Stimulated activated CD8-positive, alpha-beta memory T cell treated with anti-CD3 and anti-CD28 coated beads, Interleukin-2, amount 100 ng/mL, for 1 hour (primary cell): ENCODE measurements at places on chromosomes 5 and 9.

DNA sequence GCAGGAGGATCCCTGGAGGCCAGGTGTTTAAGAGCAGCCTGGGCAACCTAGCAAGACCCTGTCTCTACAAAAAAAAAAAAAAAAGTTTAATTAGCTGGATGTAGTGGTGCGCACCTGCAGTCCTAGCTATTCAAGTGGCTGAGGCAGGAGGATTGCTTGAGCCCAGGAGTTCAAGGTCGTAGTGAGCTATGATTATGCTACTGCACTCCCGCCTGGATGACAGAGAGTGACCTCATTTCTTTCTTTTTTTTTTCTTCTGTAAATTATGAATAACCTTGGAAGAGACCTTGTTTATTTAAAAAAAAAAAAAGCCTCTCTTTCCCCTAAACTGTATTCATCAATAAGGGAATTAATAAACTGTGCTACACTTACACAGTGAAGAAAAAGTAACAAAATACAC lies 43.6 kb upstream of the SLC30A5 start:
- no peak for DNase-seq

DNA sequence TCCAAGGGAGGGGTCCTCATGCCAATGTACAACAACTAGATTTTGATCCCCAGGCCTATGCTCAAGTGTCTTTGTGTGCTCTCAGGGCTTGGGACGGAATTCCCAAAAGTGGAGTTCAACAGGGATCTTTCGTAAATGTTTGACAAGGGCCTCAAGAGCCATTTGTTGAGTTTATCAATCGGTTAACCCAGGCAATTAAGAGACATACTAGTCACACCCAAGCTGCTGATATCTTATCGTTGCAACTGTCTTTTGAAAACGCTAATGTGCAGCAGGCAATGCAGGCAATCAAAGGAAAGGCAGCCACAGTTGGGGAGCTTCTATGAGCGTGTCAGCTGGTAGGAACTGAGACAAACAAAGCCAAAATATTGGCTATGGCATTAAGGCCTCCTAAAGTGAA lies 161.2 kb downstream of the CPLANE1 start:
- DNase-seq: no peak

GRCh38 chr5:36561601-36562000 lies 44.8 kb upstream of the SLC1A3 start:
- no peak for DNase-seq

- no peak for DNase-seq
Observed at GRCh38 chr9:14186096-14186495, 127.8 kb downstream of the NFIB start.

DNA sequence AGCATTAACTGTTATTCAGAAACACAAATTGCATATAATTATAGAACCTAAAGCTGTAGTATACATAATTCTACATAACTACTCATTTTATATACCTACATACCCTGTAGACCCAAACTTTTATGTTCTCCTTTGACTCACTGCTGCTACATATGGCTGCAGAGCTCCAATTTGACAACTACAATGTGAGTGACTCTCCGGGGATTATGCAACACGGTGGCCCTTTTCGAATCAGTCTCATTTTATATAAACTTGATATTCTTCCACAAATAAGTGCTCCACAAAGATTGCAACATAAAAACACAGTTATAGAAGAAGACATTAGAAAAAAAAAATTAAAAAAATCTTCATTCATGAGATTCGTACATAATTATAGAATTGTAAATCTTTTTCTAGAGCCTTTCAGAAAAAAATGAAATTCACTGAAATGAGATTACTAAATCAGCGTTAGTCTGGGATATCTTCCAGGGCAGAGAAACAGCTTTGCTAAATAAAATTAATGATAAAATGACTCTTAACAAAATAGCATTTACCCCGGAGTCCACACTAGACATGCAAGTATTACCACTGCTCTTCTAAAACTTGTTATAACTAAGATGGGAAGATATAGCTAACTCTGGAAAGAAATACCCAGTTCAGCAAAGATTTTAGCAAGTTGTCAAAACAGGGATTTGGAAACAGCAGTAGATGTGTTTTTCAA lies 52.6 kb downstream of the SRFBP1 start:
- no peak for DNase-seq

GRCh38 chr5:166746506-166746905 lies 1544.9 kb upstream of the WWC1 start:
- no peak for DNase-seq

DNA sequence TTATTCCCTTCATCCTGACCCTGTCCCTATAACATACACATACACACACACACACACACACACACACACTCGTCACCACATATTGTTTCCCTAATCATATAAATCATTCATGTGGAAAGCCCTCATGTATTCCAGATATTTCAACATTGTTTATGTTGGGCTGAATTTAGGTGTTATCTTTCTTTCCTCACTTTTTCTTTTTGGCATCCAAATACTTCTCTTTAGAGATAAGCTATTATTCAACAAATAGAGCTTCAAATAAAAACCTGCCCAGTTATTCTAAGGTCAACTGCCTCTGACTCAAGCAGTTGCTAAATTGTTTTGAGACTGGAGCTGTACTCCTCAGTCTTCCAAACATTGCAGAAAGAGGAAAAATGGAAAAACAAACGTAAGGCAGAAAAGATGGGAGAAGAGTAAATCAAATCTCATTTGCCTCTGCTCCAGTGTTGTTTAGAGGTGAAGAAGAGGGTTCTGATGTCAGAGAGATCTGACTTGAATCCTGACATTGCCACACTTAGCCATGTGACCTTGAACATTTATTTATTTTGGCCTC lies 215.7 kb downstream of the GAS1 start:
- no peak for DNase-seq

- DNase-seq: no peak
Observed at GRCh38 chr5:72121052-72121779, 13.9 kb downstream of the MAP1B start.

GRCh38 chr5:95069948-95070347 lies 214.9 kb downstream of the MCTP1 start:
- no peak for DNase-seq

- no peak for DNase-seq
Observed at GRCh38 chr5:40717281-40717680, 37.6 kb downstream of the PTGER4 start.

GRCh38 chr9:118366228-118366627 lies 662.0 kb downstream of the TLR4 start:
- no peak for DNase-seq

- no peak for DNase-seq
Observed at GRCh38 chr5:175842951-175843793, 28.2 kb upstream of the CPLX2 start.

- DNase-seq: no peak
Observed at GRCh38 chr5:143985832-143986515, 174.0 kb downstream of the HMHB1 start.

DNA sequence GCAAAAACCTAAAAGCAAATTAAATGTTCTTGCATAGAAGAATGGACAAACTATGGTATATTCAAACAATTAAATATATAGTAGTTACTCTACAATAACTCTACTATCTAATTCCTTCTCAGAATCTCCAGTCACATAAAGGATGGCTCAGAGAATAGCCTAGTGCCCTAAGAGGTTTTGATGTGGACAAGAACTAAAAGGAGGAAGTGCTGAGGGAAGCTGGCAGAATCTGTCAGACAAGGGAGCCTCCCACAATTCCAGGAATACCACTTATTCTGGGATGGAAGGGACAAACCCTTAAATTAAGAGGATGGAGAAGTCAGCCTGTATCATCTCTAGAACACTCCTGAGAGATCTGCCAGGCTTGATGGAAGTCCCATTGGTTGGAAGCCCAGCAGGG lies 30.4 kb downstream of the TNFSF8 start:
- DNase-seq: no peak

DNA sequence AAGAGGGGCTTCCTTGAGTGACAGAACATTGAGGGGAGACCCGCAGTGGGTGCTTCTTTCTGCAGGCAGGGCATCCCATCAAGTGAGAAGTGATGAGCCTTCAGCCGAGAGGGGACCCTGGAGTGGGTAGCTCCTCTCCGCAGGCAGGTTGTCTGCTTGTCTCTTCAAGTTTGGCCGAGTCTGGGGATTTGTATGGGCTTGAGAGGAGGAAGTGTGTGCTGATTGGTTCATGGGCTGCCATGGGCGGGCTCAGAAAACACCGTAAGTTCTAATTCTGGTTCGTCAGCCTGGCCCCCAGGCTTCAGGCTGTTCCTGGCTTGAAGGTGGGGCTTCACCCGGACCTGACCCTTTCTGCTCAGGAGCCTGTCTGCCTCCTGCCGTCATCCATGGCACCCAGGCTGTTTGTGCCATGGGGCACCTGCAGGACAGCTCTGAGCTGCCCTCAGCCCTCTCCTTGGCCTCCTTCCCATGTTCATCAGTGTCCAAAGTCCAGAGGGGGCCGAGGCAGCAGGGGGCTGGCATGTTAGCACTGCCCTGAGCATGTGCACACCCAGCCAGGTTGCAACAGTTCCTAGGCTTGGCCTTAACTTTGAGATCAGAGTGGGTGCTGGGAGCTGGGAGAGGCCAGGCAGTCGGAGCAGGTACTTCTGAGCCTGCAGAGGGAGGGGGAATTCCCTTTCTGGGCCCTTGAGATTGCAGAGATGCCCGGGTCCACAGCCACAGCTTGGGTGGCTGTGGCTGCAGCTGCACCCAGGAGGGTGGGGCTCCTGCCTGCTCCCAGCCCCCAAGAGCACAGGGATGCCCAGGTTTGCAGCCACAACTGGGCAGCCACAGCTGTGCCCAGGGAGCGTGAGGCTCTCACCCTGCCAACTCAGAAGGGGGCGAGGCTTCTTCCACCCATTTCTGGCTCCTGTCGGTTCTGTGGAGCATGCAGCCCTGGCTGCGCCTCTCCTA lies 13.5 kb upstream of the DHFR start:
- no peak for DNase-seq

DNA sequence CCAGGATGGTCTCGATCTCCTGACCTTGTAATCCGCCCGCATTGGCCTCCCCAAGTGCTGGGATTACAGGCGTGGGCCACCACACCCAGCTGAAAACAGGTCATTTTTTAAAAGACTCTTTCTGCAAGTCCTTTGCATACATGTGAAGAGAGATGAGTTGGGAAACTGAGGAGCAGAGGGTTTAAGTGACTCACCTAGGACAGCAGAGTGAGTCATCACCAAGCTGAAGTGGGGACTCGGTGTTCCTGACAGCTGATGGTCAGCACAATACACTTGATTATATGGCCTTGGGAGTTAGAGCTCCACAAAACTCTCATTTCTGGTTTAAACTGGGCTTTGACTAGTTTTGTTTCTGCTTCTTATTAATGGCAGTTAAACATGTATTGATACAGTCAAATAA lies 38.1 kb upstream of the SSBP2 start:
- no peak for DNase-seq

DNA sequence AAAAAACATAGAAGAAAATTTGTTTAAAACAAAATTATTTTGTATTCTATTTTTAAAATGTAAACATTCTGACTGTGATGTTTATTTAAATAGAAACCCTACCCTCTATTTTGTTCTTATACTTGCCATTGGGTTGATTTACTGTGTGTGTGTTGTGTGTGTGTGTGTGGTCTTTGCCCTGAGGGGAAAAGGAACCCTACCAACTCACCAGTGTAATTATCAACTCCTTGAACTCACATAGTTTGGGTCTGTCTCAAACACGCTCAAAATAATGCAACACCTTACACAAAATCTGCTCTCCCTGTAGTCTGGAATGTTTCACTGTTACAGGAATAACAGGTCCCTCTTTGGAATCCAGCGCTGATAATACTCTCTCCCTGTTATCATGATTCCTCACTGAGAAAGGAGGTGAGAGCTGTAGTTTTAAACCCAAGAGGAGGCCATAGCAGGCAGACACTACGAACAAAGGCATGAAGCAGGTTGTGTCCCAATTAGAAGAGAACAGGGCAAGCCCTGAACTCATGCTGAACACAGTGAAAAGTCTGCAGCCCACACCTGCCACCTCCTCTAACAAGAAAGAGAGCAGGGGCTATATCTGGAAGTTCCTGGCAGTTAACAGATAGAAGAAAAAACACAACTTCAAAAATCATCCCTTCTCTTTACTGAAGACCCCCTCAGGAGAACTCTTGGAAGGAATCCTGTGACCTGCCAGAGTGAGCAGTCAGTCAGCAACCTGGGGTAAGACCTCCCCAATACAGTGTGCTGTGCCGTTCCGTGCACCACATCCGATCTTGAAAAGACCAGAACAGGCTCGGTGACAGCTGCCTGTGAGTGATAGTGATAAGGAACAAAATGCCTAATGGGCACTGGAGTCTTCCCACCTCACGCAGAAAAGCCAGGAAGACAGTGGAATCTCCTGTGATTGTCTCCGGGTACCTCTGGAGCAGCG lies 608.1 kb upstream of the ADAMTS16 start:
- DNase-seq: no peak

DNA sequence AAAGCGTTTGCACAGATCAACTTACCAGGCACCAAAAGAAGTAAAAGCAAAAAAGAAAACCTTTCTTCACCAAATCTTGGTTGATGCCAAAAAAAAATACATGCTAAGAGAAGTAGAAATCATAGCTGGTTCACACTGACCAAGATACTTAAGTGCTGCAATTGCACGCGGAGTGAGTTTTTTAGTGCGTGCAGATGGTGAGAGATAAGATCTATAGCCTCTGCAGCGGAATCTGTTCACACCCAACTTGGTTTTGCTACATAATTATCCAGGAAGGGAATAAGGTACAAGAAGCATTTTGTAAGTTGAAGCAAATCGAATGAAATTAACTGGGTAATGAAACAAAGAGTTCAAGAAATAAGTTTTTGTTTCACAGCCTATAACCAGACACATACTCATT lies 36.4 kb upstream of the CCDC152 start:
- DNase-seq: no peak

GRCh38 chr9:83220730-83221129 lies 157.8 kb upstream of the RASEF start:
- DNase-seq: no peak

GRCh38 chr5:126394211-126394788 lies 28.9 kb upstream of the GRAMD2B start:
- no peak for DNase-seq

GRCh38 chr9:112838342-112838741 lies 52.3 kb downstream of the SLC46A2 start:
- DNase-seq: no peak

- DNase-seq: no peak
Observed at GRCh38 chr5:8634219-8634618, 765.3 kb downstream of the MTRR start.

- no peak for DNase-seq
Observed at GRCh38 chr5:133925269-133925668, 43.2 kb downstream of the C5orf15 start.

DNA sequence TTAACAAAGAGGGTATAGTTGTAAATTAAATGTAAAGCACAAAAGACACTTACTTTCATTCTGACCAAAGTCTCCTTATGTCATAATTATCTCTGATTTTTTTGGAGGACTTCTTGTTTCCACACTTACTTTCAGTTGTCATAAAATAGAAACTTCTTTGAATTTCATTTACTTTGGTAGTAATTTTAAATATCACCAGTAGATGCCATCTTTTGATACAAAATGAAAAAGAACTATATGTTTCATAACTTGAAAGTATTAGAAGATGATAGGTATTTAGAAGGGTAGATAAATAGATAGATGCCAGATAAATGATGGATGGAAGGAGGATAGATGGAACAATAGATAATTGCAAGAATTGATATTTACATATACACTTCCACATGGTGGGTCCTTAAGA lies 1865.3 kb upstream of the CDH9 start:
- no peak for DNase-seq

- DNase-seq: no peak
Observed at GRCh38 chr9:124295159-124295794, 37.5 kb downstream of the NEK6 start.
